Epithelial cell of prostate (primary cell): ENCODE measurements at places on chromosomes 12 and 14.

- no peak for DNase-seq
These were observed 79.0 kb upstream of the KCNA1 start for GRCh38 chr12:4830556-4831210.

- no peak for DNase-seq
These were observed 3.1 kb upstream of the SLCO1B3 start for GRCh38 chr12:20807192-20808080.

DNA sequence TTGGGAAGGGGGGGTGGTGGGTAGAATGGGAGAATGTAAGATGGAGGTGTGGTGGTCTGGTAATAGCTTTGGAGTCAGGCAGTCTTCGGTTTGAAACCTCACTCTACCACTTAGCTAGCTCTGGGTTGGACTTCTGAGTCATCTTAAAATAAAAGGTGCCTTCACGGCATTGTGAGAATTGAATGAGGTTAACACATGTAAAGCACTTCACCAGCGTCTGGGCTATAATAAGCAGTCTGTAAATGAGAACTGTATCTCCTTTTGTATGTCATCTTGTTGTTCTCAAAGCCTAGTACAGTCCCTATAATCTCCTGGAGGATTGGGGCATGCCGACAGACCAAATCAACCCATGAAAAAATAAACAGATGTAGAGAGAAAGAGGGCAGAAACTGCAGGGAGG is 11.2 kb downstream of the C2CD5 start:
- DNase-seq, result no peak

DNA sequence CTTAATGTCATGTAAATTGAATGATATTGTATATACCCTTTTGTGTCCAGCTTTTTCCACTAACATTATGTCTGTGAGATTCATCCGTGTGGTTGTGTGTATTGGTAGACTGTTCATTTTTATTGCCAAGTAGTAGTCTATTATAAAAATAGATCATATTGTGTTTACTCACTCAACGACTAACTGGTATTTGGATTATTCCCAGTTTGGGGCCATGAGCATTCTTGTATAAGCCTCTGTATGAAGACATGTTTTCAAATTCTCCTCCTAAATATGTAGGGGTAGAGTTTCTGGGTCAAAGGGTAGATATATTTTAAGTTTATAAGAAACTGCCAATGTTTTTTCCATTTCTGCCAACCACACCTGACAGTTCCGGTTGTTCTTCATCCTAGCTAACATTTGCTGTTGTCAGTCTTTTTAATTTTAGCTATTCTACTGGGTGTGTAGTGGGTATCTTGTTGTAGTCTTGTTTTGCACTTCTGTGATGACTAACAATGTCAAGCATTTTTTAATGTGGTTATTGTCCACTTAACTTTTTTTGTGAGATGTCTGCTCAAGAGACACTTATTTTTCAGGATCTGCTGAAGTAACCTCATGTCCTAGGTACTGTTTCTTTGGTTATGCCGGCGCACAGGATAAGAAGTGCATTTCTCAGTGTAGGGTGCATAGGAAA is 93.2 kb downstream of the DACT1 start:
- DNase-seq, result peak; percentile 20

DNA sequence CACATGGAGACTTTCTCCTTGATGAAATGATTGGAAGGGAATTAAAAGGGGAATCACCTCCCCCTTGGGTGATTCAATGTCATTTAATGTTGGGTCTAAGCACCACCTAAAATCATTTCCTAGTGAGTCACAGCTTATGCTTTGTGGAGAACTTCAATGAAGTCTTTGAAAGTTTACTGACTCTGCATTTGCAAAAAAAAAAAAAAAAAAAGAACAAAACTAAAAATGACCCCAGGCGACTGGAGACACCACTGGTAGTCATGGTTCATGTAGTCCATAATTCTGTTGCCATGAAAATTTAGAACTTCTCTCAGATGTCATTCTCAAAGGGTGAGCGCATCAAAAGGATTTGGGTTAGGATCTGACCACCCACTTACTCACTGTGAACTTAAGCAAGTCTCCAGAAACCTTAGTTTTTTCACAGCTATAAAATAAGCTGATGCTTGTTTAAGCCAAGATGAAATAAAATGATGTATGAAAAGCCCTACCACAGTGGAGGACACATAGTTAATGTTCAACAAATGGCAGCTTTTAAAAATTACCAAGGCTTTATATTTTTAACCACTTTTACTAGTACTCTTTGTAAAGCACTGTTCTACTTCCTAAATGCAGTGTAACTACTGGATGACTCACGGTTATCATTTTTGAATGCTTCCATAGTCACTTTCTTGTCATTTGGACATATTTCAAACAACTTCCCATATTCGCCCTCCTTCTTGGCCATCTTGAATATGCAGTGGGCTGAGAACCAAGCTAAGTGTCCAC is 18.1 kb upstream of the KSR2 start:
- DNase-seq, result peak; percentile 57

GRCh38 chr12:89919241-89919906 is 210.7 kb upstream of the ATP2B1 start:
- peak; percentile 16 for DNase-seq

- DNase-seq, result no peak
These were observed 27.5 kb downstream of the AMN start for GRCh38 chr14:102949801-102950451.
